ENCODE measurements at places on chromosomes 11 and 22.

- DNase-seq = no peak
Measured at GRCh38 chr22:36022162-36022561, 6.5 kb downstream of the RBFOX2 start.

- DNase-seq = no peak
Measured at GRCh38 chr22:36546932-36547331, 18.0 kb upstream of the EIF3D start.

- no peak for DNase-seq
Measured at GRCh38 chr22:29882716-29883044, 294 bp upstream of the MTMR3 start.

DNA sequence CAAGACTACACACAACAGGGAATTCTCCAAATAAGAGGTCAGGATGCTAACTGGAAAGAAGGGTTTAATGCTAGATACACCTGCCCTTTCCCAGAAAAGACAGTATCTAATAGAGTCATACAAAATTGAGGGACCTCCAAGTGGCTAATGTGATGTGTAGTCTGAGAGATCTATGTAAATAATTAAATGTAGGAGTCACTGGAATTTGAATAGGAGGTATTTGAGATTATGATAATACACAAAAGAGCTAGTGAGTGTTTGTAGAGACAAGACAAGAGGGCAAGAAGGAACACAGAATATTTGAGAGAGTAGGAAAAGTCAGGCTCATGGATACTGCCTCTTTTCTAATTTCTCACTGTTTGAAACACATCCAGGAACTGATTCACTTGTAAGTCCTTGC lies 15.5 kb upstream of the INSC start:
- DNase-seq = no peak

DNA sequence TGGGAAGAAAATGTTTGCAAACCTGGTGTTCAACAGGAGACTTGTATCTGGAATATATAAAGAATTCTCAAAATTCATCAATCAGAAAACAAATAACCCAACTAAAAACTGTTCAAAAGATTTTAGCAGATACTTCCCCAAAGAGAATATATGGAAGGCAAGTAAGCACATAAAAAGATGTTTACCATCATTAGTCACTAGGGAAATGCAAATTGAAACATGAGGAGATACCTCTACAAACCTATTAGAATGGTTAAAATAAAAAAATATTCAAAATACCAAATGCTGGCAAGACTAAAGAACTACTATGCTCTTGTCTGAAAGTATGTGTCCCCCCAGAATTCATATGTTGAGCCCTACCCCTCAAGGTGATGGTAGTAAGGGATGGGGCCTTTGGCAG lies 8.6 kb downstream of the EXPH5 start:
- no peak for DNase-seq

- DNase-seq = no peak
Measured at GRCh38 chr11:35424157-35424940, 5.0 kb upstream of the SLC1A2 start.

- no peak for DNase-seq
Measured at GRCh38 chr11:19519912-19520641, 192.6 kb upstream of the NAV2 start.

- no peak for DNase-seq
Measured at GRCh38 chr11:70020336-70021214, 57.5 kb upstream of the ANO1 start.

DNA sequence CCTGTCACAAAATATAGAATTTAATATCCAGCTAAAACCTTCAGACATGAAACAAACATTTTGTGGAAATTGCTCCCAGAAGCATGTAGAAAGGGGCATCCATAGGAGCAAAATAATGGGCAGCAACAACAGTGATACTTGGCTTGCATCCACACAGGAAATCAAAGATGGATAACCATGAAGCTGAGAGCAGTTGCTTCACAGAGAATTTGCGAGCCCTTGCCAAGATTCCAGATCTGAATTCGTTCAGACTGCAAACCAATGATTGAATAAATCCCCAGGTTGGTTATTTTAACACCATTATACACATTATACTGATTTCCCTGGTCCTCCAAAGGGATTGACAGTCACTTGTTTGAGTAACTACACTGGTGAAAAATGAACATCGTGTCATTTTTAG lies 15.6 kb upstream of the OR51L1 start:
- no peak for DNase-seq

DNA sequence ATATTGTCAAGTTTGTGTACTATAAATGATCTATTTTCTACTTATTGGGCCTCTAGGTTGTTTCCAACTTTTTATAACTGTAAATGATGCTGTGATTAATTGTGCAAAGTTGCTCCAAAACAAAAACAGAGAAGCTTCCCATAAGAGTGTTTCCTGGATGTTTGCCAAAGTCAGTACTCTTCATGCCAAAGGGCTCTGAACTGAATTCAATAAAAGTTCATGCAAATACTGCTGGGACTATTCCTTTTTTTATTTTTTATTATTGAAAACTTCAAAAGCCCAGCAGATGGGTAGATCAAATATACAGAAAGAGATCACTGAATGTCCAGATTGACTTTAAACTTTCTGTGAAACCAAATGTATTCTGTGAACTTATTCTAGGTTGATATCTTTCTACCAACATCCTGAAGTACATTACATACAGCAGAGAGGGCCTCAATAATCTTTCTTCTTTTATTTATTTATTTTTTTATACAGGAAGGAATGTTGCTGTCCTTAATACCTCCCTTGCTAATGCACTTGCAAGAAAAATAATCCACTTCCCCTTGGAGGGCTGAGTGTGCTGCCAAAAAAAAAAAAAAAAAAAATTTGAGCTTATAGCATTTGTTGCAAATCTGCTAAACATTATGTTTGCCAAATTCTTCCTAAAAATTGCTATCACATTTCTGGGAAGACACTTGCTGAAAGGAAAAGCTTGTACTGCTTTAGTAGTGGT lies 53.0 kb downstream of the CTSC start:
- DNase-seq = no peak

GRCh38 chr11:28144808-28145207 lies 36.6 kb downstream of the METTL15 start:
- no peak for DNase-seq

DNA sequence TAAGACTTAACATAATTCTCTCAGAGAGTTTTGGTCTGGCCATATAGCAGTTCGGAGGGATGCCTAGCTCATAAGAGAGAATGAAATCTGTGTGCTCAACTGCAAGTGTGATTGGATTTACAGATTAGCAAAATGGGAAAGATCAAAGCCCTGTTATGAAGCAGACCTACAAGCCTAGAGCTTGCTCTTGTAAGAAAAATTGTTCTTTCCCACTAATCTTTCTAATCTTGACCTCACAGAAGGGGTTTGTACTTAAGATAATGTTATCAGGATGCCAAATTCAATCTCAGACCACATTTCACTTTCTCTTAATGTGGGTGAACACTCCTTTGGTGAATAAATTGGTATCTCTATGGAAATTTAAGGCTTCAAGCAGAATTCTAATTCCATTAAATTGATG lies 267.2 kb downstream of the RAB38 start:
- DNase-seq = no peak

GRCh38 chr22:17281440-17281841 lies 62.2 kb upstream of the ADA2 start:
- no peak for DNase-seq

DNA sequence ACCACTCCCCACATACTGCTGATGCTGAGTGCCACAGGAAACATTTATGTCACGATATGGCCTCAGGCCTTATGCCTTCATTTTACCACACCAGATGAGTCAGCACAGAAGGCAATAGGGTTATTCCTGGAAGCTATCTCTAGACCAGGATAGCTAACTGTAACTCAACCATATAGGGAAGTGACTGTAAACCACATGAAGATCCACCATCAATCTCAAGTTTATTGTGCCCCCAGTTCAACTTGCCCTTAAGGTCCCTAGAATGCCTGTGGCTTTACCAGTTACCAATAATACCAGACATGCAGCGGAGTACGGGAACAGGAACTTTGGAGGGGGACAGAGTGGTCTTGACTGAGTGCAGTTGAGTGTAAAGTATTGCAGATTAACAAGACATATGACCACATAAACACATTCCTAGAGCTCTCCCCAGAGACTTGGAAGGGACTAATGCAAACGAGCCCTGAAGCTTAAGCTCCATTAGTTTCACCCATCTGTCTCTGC lies 180.9 kb downstream of the KIF18A start:
- DNase-seq = no peak

GRCh38 chr11:96132437-96132836 lies 208.5 kb upstream of the MTMR2 start:
- no peak for DNase-seq

DNA sequence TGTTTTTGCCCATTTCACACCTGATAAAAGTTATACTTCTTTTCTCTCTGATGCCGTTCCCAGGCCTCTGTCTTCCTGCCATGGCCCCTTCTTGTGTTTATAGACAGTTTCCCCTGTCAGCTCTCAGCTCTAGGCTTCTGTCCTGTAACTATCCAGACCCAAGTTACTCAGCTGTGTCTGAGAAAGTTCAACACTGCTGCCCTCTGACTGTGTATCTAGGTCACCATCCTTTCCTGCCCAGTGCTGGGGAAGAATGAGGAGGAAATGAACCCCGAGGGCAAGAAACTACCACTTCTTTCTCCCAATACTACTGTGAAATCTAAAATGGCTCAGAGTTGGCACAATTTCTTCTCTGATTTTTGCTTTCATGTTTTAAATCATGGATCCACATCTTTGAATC lies 29.6 kb downstream of the SNX19 start:
- no peak for DNase-seq

DNA sequence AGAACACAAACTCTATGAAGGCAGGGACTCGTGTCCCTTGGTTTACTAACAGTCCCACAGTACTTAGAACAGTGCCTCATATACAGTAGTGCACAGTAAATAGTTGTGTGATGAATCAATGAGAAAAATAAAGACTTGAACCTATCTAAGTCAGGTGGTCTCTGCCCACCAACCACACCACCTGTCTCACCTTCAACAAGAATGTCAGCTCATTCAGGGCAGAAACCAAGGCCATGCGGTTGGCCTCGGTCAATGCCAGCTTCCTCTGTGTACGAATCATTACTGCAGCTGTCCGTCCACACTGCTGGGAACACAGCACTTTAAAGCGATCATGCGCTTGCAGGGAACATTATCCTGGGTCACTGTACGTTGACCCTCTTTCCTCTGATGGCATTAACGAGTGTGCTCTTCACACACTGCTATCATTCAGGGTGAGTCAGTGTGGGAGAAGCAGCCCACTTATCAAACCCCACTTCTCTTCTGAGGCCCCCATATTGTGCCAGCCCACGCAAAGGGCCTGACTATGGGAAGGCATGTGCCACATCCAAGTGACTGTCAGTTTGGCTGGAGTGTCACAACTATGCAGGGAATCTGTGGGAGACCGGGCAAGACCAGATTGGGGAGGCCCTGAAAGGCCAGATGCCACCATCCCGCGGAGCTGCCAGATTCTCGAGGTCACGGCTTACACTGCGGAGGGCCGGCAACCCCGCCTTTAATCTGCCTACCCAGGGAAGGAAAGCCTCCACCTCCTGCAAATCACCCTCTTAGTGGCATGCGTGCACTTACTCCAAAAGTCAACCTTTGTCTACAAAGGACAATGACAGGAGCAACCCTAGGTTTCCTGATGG lies 36.1 kb downstream of the LARGE1 start:
- no peak for DNase-seq

Data from central memory CD8-positive, alpha-beta T cell (primary cell).